Stimulated activated CD4-positive, alpha-beta T cell treated with anti-CD3 and anti-CD28 coated beads, Interleukin-12 subunit alpha, Interleukin-12 subunit beta, amount 100 ng/mL, for 24 hours (primary cell): ENCODE measurements at places on chromosomes 4 and X.

GRCh38 chr4:148265627-148266026 lies 176.6 kb downstream of the NR3C2 start:
- no peak for DNase-seq

DNA sequence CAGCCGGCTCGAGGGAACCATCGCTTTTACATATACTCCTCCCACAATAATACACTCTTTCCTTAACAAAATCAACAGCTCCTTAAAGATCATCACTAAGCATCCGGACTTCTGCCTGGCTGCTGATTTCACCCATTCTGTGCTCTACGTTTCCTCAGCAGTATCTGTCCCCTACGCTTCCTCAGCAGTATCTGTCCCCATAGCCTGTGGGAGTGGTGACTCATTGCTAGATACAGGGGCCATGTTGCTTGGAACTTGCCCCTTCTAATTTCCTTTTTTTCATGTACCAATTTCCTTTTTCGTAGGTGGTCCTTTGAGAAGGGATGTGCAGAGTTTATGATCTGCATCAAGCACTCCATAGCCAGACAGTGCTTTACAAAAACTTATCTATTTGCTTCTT lies 18.6 kb downstream of the MAP3K15 start:
- DNase-seq, result no peak

DNA sequence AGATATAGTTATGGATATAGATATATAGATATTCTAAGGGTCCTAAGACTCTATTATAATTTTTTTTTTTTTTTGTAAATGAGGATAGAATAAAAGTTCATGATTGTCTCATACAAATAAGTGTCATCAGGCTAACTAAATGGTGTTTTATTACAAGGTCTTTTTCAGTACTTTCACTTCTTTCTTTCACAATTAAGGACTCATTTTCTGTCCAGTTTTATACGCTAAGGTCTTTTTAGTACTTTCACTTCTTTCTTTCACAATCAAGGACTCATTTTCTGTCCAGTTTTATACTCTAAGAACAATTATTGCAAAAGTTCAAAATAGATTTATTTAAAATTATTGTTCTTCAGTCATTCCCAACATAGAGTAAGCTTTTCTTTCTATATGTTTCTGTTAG lies 32.7 kb downstream of the RUFY3 start:
- DNase-seq, result no peak

DNA sequence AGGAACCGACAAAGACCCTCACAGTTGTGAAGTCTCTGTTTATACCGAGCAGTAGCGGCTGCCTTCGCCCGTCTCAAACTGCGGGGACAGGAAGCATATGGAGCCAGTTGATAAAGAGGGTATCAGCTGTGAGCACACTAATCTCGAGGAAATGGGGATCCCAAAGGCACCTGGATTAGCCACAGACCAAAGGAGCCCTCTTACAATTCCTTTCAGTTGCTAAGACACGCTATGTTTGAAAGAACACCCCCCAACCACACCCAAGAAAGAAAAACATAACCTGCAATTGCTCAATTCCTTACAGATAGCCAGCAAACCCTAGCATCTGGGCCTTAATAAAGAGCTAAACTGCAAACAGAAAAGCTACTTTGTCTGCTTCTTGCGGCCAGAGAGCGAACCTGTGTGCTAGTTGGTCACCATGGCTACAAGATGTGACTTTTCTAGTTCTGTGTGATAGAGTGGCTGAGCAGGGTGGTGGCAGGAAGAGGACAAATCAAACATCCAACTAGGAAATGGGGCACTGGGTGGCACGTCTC lies 23.3 kb upstream of the CHRNA9 start:
- no peak for DNase-seq

DNA sequence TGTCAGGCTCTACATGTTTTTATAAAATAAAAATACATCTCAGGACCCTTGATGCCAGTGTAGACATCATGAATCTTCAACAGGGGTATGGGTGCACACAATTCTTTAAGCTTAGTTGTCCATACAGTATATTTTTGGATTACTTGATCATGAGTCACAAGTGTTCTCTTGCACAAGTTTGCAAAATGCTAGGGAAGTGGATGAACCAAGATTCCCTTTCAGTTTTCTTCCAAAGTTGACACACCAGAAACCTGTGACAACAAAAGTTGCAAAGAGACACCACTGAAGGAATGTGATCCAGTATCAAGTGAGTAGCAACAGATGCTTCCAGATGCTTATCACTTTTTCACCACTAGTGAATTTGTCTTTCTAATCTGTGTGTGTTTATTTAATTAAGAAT lies 1021.2 kb downstream of the PCDH7 start:
- no peak for DNase-seq
